Right renal cortex interstitium (tissue), 3 donors: ENCODE measurements at places on chromosomes 2 and 18. TPM values are rescaled to one million over a fixed set of nuclear protein-coding genes. Genes with fewer than 3 reads are reported as not detected.

DNA sequence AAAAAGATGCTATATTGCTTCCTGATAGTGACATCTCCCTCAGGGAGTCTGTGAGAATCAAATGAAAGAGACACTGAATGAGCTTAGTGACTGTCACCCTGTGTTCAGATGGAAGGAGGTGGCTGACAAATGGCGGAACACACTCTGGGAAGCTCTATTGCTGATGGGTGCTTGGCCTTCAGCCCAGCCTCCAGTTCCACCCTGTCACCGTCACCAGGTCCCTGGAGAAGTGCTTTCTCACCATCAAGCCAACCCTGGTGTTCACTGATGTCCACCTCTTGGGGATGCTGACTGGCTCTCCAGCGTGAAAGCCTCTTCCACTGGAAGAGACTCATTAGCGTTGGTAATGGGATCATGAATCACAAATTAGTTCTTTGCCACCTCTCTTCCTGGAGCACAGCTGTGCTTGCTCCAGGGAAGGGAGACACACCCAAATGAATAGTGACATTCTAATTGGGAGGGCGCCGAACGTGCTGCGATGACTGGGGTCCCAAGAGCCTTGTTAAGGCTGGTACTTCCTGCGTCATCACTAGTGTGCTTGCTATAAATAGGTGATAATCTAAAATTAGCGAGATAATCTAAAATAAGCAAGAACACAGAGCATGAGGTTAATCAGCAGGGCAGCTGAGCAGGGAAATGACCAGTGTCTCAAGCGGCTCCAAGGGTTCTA lies 154.0 kb downstream of the CLIP4 start:
- no peak for DNase-seq

DNA sequence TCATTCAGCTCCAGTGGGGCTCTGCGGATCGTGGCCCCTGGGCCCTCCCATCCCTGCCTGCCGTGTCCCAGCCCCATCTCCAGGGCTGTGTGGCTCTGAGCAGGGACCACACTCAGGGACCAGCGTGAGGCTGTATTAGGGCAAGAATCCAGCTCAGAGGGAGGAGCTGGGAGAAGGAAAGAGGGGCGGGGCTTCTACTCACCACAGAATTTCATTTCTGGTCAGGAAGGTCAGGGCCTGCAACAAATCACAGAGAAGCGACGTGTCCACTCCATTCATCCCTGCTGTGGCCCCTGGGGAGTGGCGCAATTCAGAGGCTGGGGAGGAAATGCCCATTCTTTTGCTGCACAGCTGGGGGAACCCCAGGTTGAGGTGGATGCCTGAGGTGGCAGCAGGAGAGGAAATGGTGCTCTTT lies 828 bp downstream of the CIB4 start:
- DNase-seq: no peak

Gene POTEJ
- 0.14 TPM for polyA plus RNA-seq

GRCh38 chr2:24336811-24337210 lies 23.5 kb downstream of the ITSN2 start:
- no peak for DNase-seq

DNA sequence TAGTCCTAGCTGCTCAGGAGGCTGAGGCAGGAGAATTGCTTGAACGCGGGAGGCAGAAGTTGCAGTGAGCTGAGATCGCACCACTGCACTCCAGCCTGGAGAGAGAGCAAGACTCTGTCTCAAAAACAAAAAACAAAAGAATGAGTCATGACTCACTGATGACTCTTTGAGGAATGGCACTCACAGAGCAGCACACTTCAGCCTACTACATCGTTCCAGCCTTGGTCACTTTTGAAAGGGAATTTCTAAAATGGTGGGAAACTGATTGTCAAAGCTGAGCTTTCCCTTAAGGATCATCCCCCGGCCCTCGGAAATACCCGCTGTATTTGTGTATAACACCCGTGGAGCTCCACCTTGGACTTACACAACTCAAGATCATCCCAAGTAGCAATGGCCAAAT lies 217.3 kb upstream of the HS6ST1 start:
- no peak for DNase-seq

DNA sequence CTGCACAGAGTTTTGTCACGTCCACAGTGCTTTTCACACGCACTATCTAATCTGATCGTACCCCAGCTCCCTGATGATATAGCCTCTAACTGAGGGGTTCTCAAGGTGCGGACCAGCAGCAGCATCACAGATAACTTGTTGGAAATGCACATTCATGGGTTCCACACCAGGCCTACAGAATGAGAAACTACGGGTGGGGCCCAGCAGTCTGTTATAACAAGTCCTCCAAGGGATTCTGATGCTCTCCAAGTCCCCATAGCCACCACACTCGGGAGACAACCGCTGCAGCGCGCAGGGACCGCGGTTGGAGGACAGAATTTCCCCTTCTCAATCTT lies 745 bp upstream of the BZW1 start:
- DNase-seq: no peak

DNA sequence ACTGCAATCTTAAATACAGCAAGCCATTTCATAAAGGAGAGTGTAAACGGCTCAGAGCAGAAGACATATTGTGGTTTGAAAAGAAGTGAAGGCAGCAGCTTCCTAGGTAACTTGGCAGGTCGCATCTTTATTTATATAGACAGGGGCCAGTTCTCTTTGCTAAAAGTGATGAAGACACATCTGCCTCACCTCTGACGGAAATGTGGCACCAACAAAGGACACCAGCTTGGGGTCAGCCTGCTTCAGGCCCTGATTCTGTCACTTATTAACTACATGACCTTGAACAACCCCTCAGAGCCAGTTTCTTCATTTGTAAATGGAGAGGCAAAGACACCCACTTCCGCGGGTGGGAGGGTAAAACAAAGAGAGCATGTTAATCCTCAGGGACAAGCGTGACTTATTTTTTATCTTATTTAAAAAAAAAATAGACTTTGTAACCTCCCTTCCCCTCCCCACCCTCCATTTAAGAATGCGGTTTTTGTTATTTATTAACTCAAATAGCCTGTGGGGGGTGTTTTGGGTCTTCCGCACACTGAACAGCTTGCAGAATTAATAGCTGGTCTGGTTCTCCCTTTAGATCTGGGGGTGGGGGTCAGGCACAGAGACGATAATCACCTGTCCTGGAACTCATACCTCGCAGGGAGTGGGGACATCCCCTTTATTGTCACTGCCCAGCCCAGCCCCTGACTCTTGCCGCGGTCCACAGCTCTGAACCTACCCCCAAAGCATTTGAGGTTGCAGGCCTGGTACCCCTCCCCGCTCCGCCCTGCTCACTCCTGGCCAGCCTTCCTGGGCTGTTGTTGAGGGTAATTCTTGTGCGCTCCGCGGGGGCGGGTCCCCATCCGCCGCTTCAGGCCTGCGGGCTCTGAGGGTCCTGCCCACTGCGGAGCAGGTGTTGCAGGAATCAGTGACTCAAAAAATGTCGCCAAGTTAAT lies 64.2 kb upstream of the TMEM17 start:
- peak; percentile 23 for DNase-seq

Gene IRS1
- 12.1 TPM for polyA plus RNA-seq

GRCh38 chr2:12296915-12297314 lies 419.8 kb upstream of the TRIB2 start:
- DNase-seq: no peak

Gene CIB4
- 0.92 TPM for polyA plus RNA-seq

GRCh38 chr18:54856105-54856646 lies 27.9 kb downstream of the RAB27B start:
- no peak for DNase-seq

Gene XDH
- 0.03 TPM for polyA plus RNA-seq

Gene DAW1
- polyA plus RNA-seq: 0.99 TPM
